ENCODE measurements at places on chromosomes 16 and 17. TPM values are rescaled to one million over a fixed set of nuclear protein-coding genes. Genes with fewer than 3 reads are reported as not detected.

The C16orf87 gene
- total RNA-seq, result 12.6 TPM

The OR2C1 gene
- total RNA-seq, result 0.14 TPM

The ITGAX gene
- total RNA-seq, result not detected

The FBXW10 gene
- total RNA-seq, result under 0.01 TPM

The DNAI2 gene
- not detected for total RNA-seq

The TNK1 gene
- total RNA-seq, result 1.2 TPM

The KRTAP4-6 gene
- total RNA-seq, result not detected

The SULT1A2 gene
- total RNA-seq, result not detected

The EVPL gene
- not detected for total RNA-seq

The ZNF646 gene
- total RNA-seq, result 16.3 TPM

The VASN gene
- total RNA-seq, result 97.5 TPM

The NKD1 gene
- under 0.01 TPM for total RNA-seq

The PRSS33 gene
- total RNA-seq, result not detected

The DCXR gene
- 48.7 TPM for total RNA-seq

The ASPA gene
- total RNA-seq, result 0.05 TPM

The TBX2 gene
- total RNA-seq, result 30.0 TPM

The ABCA8 gene
- 80.8 TPM for total RNA-seq

The GCGR gene
- not detected for total RNA-seq

The MYH1 gene
- total RNA-seq, result 0.09 TPM

The PIK3R6 gene
- total RNA-seq, result not detected

The NDRG4 gene
- total RNA-seq, result 11.3 TPM

The NR1D1 gene
- total RNA-seq, result 0.89 TPM

The TEKT5 gene
- total RNA-seq, result not detected

The KRT24 gene
- not detected for total RNA-seq

The PRAC1 gene
- not detected for total RNA-seq

The SETD1A gene
- 4.9 TPM for total RNA-seq

The TNS4 gene
- total RNA-seq, result not detected

The COX6A2 gene
- total RNA-seq, result not detected

The LSM12 gene
- 44.3 TPM for total RNA-seq

The KRT28 gene
- total RNA-seq, result not detected

The SDR42E2 gene
- total RNA-seq, result not detected

The ZNF785 gene
- total RNA-seq, result 11.6 TPM

The KRTAP9-2 gene
- total RNA-seq, result not detected

The CRYM gene
- 0.51 TPM for total RNA-seq

The PPP1R27 gene
- 0.09 TPM for total RNA-seq

The ACTG1 gene
- total RNA-seq, result 8,170 TPM

The TMEM114 gene
- total RNA-seq, result not detected

The SMPD3 gene
- total RNA-seq, result not detected

The NRN1L gene
- not detected for total RNA-seq

The SLC7A5 gene
- total RNA-seq, result 37.4 TPM

The TRAPPC1 gene
- 44.2 TPM for total RNA-seq

The NHLRC4 gene
- 1.5 TPM for total RNA-seq

The CBX1 gene
- 56.9 TPM for total RNA-seq

The DOC2A gene
- not detected for total RNA-seq

Data from smooth muscle cell of the umbilical artery (primary cell).